DND-41 (cell line): ENCODE measurements at places on chromosomes 6 and 20.

- peak; percentile 15 for DNase-seq
Measured at GRCh38 chr6:39335780-39336545, 13.5 kb upstream of the KCNK16 start.

DNA sequence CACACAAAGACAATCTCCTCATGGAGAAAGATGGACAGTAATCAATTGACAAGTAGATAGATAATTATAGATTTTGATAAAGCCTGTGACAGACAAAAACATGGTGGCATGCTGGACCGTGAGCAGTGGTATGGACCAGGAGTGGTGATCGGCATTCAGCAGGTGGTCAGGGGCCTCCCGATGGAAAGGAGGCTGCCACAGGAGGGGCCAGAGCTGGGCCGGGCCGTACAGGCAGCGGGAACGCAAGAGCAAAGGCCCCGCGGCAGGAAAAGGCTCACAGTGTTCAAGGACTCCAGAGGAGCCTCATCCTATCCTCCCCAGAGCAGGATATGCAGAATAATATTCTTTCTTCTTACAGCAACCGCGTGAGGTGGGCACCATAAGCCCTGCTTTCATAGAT is 123.7 kb downstream of the EYA2 start:
- DNase-seq = no peak

- DNase-seq = no peak
Measured at GRCh38 chr6:163182696-163183095, 231.8 kb upstream of the QKI start.

DNA sequence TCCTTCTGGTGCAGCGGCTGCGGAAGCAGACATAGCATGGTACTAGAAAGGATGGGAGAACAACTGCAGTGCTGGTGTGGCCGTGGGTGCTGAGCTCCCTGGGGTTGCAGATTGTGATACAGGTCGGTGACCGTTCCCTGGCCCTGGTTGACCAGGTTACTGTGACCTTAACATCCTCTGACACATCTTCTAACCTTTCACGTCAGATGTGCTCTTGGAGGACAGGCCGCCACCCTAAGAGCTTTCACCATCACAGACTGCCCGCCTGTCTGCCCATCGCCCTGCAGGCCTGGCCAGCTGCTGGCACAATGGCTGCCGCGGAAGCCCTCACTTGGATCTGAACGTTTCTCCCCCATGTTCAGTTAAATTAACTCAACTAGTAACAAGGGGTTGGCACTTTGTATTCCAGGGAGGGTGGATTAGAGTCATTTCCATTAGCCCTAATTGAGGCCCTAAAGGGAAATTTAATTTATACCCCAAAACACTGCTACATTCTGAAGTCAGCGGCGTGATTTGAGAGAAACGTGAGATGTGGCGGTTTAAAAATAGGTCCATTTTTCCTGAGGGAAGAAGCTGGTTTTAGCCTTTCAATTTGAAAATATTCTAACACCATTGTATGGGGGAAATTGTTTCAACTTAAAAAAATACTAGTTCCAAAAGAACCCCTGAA is 443.9 kb upstream of the CDH4 start:
- no peak for DNase-seq

- DNase-seq = no peak
Measured at GRCh38 chr6:123091896-123092271, 95.8 kb downstream of the CLVS2 start.

- no peak for DNase-seq
Measured at GRCh38 chr6:146913842-146914488, 290.3 kb upstream of the STXBP5 start.

GRCh38 chr6:139186242-139186641 is 51.4 kb downstream of the HECA start:
- DNase-seq = no peak

GRCh38 chr6:94698773-94699172 is 878.6 kb upstream of the MANEA start:
- DNase-seq = no peak

GRCh38 chr20:46304361-46304760 is 3.9 kb downstream of the CDH22 start:
- no peak for DNase-seq

- no peak for DNase-seq
Measured at GRCh38 chr6:129469070-129469662, 240.8 kb downstream of the ARHGAP18 start.

- no peak for DNase-seq
Measured at GRCh38 chr6:36955136-36955535, 598 bp downstream of the PI16 start.

DNA sequence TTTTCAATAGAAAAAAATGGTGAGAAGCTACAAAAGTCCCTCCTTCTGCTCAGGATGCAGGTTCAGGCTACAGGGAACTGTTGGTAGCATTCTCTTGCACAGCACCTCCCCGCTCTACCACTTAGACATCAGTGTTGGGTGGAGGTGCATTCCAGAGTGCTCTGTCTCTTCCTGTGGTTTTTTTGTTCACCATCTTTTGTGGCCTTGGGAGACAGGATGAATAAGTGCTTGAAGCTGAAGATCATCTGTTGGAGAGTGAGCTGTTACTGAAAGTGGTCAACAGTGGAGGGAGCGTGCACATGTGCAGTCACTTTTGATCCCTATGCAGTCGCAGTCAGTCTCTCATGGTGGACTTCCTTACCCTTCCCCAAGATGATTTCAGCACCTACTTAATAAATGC is 16.6 kb upstream of the BTBD3 start:
- DNase-seq = no peak

DNA sequence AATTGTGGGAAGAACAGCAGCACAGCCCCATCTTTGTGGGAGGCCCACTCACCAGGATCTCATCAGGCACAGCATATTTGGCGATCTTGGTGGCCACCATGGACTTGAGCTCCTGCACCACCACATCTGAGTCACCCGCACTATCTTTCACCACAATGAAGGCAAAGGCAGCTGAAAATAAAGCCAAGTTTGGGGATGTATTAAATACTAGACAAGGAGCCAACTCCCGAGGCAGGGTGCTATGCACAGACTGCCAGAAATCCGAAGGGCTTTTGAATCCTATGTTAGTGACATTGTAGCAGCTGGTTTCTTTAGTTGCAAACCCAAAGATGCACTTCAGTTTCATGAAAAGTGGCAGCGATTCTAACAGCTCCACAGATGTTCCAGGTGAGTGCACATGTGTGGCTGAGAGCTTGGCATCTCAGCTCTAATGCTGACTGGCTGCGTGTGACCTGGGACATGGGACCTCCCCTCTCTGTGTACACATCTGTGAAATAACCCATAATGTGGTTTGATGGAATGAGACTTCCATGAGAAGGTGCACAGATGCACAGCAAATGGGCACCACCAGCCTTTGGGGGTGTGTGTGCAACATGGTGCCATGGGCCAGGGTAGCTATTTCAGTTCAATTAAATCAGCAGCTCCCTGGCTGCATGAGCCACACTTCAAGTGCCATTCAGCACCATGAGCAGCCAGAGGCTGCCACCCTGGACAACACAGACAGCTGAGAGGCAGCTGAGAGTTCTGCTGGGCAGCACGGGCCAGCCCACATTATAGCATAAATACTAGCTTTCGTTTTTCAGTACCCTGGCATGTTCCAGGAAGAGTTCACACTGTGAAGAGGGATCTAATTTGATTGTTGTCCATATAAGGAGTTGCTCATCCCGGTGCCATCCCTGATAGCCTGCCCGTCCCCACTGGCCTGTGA is 16.9 kb upstream of the APMAP start:
- no peak for DNase-seq

- no peak for DNase-seq
Measured at GRCh38 chr20:38111366-38112232, 53.5 kb downstream of the TGM2 start.

- DNase-seq = no peak
Measured at GRCh38 chr20:34061695-34062094, 50.3 kb downstream of the EIF2S2 start.

GRCh38 chr6:63504777-63505384 is 67.4 kb upstream of the LOC128125822 start:
- DNase-seq = no peak

DNA sequence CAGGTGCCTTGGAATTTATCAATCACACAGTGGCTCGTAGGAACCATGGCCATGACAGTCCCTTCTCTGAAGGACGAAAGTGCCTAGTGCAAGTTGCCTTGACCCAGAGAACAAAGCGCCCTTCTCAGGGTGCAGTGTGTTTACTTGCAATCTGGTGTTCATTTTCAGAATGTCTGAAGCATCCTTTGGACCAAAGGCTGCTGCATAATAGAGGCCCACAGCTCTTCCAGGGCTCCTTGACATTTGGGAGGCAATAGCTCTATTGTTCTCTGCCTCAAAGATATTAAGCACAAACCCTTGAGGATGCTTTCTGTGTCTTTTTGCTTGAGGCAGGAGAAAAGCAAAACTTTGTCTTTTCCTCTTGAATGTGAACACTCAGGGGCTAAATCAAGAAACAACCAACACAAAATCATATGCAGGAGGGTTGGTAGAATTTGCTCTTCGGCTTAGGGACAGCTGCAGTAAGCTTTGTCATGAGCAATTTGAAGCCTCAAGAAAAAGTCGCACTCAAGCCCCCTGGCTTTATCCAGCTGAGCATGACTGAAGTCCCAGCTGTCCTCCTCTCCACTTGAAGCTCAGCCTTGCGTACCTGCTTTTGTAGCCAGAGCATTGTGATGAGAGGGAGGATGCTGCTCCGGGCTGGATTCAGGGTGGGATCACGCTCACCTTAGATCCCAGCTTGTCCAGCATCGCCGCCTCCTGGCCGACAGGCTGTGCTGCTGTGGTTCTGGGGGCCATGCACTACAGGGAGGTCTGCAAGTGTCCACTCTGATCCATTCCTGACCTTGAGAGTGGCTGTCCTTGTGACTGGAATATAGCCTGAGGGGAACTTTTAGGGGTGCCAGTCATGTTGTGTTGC is 495.4 kb downstream of the CDH26 start:
- DNase-seq = no peak

DNA sequence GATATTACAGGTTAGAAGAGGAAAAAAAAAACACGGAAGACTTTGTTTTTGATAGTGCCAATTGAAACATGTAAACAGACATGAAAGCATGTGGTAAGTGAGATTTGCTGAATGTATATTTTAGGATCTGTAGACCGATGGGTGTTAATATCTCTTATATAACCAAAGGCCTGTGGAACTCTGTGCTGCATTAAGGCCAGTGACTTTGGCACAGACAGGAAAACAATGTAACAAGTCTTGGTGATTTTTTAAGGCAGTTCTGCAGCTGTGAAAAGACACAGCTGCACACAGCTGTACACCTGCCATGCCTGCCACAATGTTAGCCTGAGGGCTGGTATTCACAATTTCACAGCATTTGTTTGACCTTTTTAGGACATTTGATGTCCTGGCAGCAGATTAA is 6.1 kb downstream of the SOBP start:
- no peak for DNase-seq

DNA sequence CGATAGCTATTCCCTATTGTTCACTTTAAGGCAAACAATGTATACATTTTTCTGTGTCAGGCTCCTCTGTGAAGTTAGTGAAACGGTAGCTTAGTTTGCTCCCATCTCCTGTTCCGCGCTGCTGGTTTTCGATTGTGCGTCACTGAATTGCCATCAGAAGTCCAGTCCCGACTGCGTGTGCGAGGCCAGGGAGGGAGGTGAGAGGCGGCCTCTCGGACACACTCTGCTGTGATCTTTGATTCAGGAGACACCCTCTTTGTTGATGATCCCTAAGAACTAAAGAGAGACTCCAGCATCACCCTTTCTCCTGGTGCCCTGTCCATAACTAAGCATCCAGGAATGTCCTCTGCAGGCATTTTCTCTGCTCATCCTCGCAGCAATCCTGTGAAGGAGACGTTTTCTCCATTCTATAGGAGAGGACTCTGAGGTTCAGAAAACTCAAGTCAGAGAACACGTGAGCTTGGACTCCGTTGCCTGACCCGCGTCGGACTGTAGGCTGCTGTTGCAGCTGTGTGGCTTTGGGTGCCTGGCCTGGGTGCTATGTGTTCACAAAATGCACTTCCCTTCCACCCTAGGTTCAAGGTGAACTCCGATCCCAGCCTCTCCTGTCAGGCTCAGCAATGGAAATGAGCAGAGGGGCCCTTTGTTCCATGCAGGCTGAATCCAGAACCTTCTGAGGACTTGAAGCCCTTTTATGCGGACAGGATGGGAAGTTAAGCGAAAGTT is 24.1 kb upstream of the UNC93A start:
- no peak for DNase-seq

GRCh38 chr6:49541210-49541724 is 9.2 kb upstream of the C6orf141 start:
- DNase-seq = no peak

GRCh38 chr6:138972226-138972665 is 15.8 kb downstream of the REPS1 start:
- no peak for DNase-seq

GRCh38 chr20:50731930-50732690 is 730 bp downstream of the PARD6B start:
- peak; percentile 11 for DNase-seq

- no peak for DNase-seq
Measured at GRCh38 chr6:127276331-127276730, 9.7 kb downstream of the RNF146 start.

- DNase-seq = no peak
Measured at GRCh38 chr6:39440039-39440426, 117.5 kb upstream of the KCNK16 start.

- DNase-seq = no peak
Measured at GRCh38 chr20:23341073-23341472, 9.5 kb upstream of the NXT1 start.

- no peak for DNase-seq
Measured at GRCh38 chr6:169487579-169488436, 214.0 kb downstream of the WDR27 start.

GRCh38 chr6:147285087-147285855 is 81.1 kb downstream of the STXBP5 start:
- no peak for DNase-seq

DNA sequence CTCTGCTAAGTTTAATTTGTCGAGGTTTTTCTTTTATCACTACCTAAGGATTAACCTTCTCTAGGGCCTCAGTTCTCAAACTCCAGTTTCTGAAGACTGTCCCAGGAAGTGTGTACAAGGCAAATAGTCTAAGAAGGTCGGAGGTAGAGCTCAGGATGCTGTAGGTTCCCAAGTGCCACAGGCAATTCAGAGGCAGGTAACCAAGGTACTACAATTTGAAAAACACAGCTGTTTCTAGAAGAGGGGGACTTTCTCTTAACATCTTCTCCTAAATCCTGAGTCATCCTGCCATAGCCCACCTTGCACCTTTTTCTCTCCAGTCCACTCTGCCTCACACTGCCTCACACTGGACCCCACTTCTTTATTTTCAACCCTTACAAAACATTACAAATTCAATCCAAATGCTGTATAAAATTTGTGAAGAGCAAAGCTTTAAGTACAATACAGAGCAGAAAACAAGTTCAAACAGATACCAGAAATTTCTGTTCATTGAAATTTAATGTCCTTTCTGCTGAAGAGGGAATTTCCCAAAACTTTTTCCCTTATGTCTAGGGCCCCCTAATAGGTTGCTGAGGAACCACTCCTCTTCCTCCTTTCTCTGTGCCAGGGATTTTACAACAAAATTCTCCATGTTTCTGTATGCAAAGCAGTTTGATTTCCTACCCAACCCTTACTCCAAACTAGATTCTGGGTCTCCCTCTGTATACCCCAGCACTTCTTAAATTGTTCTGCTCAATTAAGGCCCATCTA is 43.0 kb downstream of the FRK start:
- no peak for DNase-seq

- DNase-seq = no peak
Measured at GRCh38 chr6:161374971-161375873, 101.4 kb upstream of the AGPAT4 start.
